ENCODE measurements at places on chromosomes 5 and 9.

GRCh38 chr9:34993502-34994259 lies 4.1 kb downstream of the DNAJB5 start:
- DNase-seq = peak; percentile 93

- DNase-seq = no peak
These were observed 77.4 kb upstream of the ADAMTS16 start for GRCh38 chr5:5062525-5063302.

- no peak for DNase-seq
These were observed 12.8 kb upstream of the PRSS3 start for GRCh38 chr9:33782395-33783152.

DNA sequence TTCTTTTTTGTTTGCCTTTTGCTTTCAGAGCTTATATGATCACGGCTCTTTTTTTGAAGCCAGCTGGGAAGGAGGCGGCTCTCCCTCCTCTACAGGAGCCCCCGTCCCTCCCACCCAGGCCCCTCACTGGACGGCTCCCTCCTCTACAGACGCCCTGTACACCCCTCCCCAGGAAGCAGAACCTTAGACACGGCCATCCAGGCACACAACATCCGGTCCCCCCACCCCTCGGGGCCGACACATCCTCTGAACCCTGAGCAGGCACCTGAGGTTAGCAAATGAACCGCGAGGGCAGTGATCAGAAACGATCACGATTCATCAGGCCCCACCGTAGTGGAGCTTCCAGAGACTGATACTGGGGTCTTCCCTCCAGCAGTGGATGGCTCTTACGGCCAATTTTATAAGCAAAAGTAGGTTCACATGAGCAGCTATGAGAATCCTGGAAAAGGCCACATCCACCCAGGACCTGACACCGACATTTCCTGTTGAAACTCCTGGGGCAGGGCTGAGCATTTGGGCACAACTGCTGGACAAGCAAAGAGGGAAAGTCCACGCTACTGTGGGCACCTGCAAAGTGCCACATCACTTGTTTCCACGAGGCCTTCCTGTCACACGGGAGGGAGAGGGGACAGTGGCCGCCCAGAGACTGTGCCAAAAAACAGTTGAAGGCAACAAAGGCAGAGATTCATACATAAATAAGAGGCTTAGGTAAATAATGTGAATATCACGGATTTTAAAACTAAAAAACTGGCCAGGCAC lies 78.9 kb downstream of the SEMA4D start:
- no peak for DNase-seq

DNA sequence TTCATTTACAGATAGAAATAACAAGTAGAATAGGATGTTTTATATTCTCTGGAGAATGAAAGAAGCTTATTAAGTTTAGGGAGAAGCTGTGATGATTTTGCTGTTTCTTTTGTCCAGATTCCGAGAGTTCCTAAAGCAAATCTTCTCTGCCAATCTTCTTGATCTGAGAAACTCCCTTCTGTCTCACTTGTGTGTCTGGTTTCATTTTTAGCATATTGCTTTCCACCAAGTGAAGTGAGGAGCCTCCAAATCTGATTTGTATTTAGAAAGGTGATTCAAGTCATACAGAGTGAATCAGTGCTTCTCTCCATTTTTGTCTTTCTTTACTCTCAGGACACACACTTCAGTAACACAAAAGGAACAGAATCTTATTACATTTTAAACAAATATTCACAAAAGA lies 48.4 kb downstream of the STX17 start:
- no peak for DNase-seq

DNA sequence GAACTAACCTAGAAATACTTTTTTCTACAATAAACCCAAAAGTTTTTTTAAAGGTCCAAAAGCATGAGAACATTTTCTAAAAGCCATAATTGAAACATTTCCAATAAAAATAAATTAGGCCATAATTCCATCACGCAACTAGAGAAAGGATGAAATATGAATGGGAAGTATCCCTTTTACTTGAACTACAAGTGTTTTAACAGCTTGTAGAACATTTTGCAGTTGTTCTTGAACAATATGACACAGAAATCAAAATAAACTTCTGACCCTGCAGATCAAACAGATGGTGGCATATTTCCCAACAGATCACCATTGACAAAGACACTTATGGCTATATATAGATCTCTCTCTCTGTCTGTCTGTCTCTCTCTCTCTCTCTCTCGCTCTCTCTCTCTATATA lies 624.4 kb downstream of the PSAT1 start:
- no peak for DNase-seq

DNA sequence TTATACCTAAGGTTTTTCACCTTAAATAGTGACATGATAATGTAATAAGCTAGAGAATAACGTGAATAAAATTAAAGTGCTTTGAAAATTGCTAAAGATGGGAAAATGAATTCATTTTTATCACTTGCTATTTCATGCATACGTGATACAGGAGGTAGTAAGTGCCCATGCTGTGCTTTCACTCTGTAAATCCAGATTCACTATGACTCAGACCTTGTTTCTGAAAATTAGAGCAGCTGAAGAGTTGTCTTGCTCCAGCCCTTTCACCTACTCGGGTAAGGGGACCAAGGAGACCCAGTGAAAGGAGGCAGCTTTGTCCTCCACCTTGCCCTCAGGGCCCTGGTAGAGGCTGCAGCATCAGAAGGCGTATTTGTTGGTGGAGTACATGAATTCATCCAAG lies 87.9 kb downstream of the ANKH start:
- no peak for DNase-seq

DNA sequence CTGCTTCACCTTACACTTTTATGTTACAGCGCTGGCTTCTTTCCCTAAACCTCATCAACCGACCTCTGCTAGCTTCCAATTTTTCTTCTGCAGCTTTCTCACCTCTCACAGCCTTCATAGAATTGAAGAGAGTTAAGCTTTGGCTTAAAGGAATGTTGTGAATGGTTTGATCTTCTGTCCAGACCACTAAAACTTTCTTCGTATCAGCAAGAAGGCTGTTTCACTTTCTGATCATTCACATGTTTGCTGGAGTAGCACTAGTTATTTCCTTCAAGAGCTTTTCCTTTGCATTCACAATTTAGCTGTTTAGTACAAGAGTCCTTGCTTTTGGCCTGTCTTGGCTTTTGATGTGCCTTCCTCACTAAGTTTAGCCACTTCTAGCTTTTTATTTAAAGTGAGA lies 49.5 kb downstream of the NR3C1 start:
- DNase-seq = no peak

- DNase-seq = peak; percentile 36
These were observed 1.0 kb downstream of the FOXE1 start for GRCh38 chr9:97853844-97854695.

DNA sequence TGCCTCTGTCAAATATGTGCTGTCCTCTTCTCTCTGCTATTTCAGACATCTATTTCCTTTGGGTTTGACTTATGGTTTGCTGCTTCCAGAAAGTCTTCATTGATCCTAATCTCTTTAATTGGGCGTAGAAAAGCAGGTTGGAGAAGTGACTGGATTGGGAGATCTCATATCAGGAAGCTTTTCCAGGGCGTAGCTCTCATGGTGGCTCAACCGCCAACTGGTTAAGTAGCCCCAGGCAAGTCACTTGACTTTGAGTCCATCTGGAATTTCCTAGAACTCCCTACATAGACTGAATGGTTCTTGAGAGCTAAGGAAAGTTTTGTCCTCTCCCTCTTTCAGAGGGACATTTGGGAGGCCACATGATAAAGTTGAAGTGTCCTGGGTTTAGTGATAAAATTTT lies 192.3 kb upstream of the GLRA1 start:
- no peak for DNase-seq

GRCh38 chr5:50968356-50969149 lies 302.1 kb downstream of the PARP8 start:
- no peak for DNase-seq

GRCh38 chr5:151699071-151699901 lies 12.6 kb upstream of the SPARC start:
- DNase-seq = peak; percentile 91

DNA sequence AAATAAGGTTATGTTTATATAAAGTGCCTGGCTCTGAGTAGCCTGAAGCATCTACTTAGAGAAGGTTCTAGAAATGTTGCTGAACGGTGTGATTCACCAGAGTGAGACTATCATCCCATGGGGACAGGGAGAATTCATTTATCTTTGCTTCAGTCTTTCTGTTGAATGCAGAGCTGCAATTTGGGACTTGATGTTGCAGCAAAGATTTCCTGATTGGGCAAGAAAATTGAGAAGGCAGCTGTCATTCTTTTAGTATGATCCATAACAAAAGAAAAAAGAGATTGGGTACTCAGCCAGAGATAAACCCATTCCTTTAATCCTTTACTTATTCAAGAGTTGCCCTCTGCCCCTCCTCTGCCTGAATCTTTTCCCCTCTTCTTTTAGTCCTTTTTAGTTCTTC lies 456.3 kb upstream of the WWC1 start:
- no peak for DNase-seq

DNA sequence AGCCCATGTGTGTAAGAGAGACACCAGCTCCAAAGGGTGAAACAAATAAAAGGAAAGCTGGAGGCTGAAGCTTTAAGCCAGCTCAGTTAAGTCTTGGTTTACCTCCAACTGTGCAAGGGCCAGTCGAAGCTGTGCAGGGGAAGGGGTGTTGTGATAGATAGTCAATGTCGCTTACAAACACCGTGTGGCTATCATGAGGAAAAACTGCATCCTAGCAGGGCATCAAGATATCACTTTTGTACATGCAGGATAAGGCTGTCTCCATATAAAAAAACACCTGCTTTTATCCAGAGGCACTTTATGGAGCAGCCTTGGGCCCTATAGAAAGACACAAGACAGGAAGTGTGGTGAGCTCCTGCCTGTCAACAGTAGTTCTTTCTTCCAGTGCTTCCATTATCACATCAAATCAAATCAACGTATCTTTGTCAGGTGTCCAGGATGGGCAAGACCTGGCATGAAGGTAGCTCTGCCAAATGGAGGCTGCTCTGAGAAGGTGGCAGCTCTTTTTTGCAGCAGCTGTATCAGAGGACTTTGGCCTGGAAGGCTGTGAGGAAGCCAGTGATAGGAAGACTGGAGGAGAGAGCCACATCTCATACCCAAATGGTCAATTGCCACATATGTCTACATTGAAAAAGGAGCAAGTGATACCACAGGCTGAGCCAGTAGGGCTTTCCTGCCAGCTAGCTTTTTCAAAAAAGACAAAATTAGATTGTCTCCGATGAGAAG lies 29.3 kb upstream of the SELENOP start:
- no peak for DNase-seq

GRCh38 chr5:157045601-157046000 lies 13.3 kb downstream of the HAVCR1 start:
- no peak for DNase-seq

DNA sequence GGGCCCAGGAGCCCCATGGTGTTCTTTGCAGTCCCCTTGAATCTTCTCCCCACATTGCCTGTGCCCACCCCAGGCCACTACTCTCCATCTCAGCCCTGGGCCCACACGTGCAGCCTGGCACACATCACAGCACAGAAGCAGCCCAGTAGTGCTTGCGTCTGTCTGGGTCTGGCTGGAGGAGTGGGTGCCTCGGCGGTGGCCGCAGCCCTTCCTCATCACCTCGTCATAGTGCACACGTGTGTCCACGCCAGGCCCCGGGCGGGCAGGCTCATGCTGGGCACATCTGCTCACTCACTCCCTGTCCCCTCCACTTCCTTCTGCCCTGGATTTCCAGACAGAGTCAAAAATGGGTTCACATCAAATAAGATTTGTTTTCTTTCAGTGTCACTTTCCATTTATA lies 33.3 kb downstream of the FGF1 start:
- no peak for DNase-seq

DNA sequence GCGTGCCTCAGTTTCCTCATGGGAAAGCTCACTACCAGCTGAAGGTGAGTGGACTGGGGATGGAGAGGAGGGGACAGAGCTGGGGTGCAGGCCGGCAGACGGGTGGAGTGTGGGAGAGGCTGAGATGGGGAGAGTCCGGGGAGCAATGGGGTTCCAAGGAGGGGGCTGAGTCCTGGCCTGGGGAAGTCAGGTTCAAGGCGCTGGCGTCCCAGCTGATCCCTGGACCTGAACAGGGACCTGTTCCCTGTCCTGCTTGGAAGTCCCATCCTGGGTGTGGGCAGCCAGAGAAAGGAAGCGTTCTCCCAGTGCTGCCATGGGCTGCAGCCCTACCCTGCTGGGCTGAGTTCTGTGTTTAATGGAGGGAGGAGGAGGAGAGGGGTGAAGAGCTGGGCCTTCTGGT lies 60.9 kb upstream of the GNE start:
- DNase-seq = no peak

- DNase-seq = no peak
These were observed 52.3 kb downstream of the KIF24 start for GRCh38 chr9:34276772-34277171.

GRCh38 chr5:129345213-129345924 lies 114.7 kb upstream of the ADAMTS19 start:
- DNase-seq = no peak

DNA sequence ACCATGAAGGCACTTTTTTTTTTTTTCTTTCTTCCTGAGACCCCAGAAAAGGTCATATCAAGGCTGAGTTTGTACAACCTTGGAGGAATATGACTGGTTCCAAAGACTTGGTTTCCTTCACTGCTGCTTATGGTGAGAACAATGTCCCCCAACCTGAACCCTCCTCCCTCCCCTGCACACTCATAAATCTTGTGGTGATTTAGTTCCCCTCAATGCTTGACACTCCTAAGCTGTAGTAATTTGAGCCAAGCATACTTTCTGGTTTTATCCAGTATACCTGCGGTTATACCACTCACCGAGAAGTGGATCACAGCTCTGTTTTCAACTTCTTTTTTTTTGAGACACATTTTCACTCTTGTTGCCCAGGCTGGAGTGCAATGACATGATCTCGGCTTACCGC lies 149.9 kb upstream of the KLF4 start:
- no peak for DNase-seq

DNA sequence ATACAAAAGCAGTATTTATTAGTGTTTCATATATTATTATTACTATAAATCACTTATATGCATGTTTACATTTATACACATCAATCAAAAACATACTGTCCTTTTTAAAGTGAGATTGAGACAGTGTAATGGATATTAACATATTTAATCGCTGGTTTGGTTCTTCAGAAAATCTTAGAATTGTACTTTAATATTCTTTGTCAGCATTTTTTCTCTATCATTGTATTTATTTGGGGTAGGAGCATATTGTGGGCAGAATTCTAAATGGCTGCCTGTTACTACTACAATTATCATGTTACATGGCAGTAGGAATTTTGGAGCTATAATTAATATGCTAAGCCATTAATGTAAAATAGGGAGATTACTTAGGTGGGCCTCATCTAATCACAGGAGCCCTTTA lies 722.6 kb downstream of the TLR4 start:
- DNase-seq = no peak

DNA sequence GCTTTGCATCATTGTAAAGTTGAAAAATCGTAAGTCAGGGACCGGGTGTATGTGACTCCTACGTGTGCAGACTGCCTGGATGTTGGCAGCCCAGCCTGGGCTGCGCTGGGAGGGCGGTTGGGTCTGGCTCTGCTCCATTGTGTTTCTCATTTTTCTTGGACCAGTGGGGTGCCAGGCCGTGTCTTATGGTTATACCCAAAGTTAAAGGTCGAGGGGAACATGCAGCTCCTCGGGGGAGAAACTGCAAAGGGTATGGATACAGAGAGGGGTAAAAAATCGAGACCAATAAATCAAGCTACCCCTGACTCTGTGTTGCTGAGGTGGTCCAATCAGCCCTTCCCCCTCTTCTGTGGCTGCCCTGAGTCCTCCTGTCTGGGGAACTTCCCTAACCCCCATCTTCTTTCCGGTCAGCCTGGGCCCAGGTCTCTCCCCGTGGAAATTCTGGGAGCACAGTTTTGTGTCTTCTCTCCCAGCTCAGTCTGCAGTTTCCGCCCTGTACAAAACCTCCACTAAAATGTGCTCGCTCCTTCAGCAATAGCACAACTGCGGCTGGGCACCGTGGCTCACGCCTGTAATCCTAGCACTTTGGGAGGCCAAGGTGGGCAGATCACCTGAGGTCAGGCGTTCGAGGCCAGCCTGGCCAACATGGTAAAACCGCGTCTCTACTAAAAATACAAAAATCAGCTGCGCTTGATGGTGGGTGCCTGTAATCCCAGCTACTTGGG lies 34.1 kb upstream of the UNC5A start:
- no peak for DNase-seq

Measured in right cardiac atrium (tissue), 5 donors.